ENCODE measurements at places on chromosomes 7 and 10. TPM values are rescaled to one million over a fixed set of nuclear protein-coding genes. Genes with fewer than 3 reads are reported as not detected.

- DNase-seq: no peak
Observed at GRCh38 chr10:15200626-15201025, 32.1 kb upstream of the NMT2 start.

- no peak for DNase-seq
Observed at GRCh38 chr10:127073666-127074065, 122.7 kb downstream of the INSYN2A start.

DNA sequence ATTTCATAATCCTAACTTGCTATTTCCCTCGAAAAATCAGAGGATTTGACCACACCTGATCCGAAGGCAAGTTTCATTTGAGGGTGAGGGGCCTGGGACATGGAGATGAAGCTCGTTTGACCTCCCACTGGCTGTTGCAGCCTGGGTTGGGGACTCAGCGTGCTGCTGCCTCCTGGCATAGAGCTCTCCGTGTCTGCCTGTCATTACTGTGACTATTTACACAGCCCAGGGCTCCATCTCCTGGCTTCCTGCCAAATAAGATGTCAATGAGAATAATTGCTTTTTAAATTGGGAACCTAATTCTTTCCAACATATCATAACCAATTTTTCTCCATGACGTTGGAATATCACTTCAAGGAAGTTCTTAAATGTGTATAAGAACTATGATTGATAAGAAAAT, 139.3 kb upstream of the COBL start:
- no peak for DNase-seq

DNA sequence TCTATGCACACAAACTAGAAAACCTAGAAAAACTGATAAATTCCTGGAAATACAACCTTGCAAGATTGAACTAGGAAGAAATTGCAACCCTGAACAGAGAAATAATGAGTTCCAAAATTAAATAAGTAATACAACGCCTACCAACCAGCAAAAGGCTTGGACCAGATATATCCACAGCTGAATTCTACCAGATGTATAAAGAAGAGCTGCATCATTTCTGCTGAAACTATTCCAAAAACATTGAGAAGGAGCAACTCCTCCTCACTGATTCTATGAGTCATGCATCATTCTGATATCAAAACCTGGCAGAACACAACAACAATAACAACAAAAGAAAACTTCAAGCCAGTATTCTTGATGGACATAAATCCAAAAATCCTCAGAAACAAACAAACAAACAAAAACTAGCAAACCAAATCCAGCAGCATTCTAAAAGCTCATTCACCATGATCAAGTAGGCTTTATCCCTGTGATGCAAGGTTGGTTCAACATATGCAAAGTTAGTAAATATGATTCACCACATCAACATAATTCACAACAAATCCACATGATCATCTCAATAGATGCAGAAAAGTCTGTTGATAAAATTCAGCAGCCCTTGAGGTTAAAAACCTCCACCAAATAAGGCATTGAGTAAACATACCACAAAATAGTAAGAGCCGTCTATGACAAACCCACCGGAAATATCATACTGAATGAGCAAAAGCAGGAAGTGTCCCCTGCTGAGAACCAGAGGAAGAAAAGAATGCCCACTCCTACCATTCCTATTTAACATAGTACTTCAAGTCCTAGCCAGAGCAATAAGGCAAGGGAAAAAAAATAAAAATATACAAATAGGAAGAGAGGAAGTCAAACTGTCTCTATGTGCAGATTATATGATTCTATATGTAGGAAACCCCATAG, 98.2 kb downstream of the PCDH15 start:
- no peak for DNase-seq

GRCh38 chr10:32095116-32095733, 39.0 kb upstream of the KIF5B start:
- no peak for DNase-seq

GRCh38 chr7:10212649-10213048, 761.0 kb upstream of the PHF14 start:
- no peak for DNase-seq

SPDYE5 gene
- total RNA-seq: not detected

Measured in skin of body (tissue), 3 donors.